MG63 (cell line): ENCODE measurements at places on chromosomes 3 and 15. TPM values are rescaled to one million over a fixed set of nuclear protein-coding genes. Genes with fewer than 3 reads are reported as not detected.

The GOLGA6A gene
- not detected in 2 replicates for total RNA-seq

- DNase-seq: peak; percentile 34
Observed at GRCh38 chr3:114404590-114404989, 110.8 kb downstream of the TIGIT start.

DNA sequence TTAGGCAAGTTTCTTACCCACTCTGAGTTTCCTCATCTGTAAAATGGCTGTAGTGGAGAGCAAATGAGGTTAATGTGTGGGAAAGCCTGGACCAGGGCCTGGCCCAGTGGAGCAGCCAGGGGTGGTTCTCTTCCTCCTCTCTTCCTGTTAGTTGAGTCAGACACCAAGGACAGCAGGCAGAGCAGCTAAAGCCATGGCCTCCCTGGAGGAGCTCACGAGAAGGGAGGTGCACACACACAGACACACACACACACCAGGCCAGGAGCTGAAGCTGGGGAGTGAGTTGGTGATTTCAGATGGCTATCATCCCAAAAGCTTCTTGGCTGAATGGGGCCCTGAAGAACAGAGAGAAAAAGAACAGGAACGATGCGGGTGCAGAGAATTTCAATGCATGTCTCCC, 33.2 kb upstream of the TSPAN3 start:
- no peak for DNase-seq

- DNase-seq: peak; percentile 14
Observed at GRCh38 chr15:68783226-68784058, 37.3 kb downstream of the ANP32A start.

DNA sequence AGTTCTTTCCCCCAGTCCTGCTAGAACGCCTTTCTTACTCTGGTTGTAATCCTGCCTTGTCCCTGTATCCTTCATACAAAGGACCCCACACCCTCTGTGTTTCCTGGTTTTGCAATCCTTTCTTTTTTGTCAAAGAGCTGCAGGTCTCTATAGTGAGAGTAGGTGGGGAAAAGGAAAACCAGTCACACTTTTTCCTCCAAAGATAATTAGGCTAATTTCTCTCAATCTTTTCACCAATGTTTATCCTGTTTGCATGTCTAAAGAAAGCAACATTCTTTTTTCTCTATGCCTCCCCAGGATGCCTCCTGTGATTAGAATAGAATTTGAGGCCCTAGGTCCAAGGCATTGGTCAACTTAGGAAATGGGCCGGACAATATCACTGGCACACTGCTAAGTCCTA, 25.4 kb downstream of the SEMA6D start:
- no peak for DNase-seq

DNA sequence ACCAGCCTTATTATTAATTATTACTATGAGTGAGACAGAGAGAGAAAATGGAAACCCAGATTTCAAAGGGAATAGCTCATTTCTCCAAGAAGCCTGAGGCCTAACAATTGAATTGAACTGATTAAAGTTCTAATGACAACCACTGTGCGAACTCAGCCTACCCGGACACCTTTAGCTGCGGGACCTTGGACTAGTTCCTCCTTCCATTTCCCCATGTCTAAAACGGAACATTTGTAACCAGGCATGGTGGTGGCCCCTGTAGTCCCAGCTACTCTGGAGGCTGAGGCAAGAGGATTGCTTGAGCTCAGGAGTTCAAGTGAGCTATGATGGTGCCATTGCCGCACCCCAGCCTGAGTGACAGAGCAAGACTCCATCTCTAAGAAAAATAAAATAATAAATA, 16.4 kb upstream of the RTP2 start:
- no peak for DNase-seq

- DNase-seq: no peak
Observed at GRCh38 chr3:169509359-169509758, 154.2 kb downstream of the MECOM start.

The ST6GAL1 gene
- total RNA-seq: 5.6 and 9.4 TPM in 2 replicates

The CDC25A gene
- 11.2 and 25.3 TPM in 2 replicates for total RNA-seq

GRCh38 chr15:30065025-30065801, 17.5 kb upstream of the GOLGA8J start:
- peak; percentile 55 for DNase-seq

The XXYLT1 gene
- total RNA-seq: 23.0 and 43.7 TPM in 2 replicates

DNA sequence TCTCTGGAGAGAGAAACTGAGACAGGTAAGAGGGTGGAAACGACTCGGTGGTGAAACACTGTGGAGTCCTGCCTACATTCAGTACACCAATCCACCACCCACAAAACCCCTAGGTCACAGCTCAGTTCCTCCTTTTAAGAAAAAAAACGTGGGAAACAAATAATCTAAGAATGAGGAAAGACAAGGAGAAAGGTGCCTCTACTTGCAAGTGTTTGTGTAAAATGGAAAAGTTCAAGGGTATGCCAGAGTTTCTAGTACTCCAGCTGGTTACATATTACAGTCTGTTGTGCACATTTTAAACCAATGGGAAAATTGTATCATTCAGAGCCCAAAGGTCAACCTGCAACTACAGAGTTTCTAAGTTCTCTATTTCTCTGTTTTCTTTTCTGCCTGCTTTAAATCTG, 32.2 kb downstream of the HGD start:
- DNase-seq: no peak

- DNase-seq: peak; percentile 38
Observed at GRCh38 chr15:97993310-97993738, 32.8 kb downstream of the ARRDC4 start.

GRCh38 chr3:112497897-112498548, 1.2 kb downstream of the BTLA start:
- no peak for DNase-seq

The SORD gene
- 25.8 and 39.1 TPM in 2 replicates for total RNA-seq

The CISH gene
- total RNA-seq: 0.20 TPM in 1 of 2 replicates, not detected in the other
